ENCODE measurements at places on chromosomes 12 and 14.

- DNase-seq, result peak; percentile 9
Measured at GRCh38 chr12:3222979-3223378, 145.8 kb downstream of the TSPAN9 start.

GRCh38 chr12:24470050-24470449, 478.9 kb downstream of the BCAT1 start:
- DNase-seq, result no peak

DNA sequence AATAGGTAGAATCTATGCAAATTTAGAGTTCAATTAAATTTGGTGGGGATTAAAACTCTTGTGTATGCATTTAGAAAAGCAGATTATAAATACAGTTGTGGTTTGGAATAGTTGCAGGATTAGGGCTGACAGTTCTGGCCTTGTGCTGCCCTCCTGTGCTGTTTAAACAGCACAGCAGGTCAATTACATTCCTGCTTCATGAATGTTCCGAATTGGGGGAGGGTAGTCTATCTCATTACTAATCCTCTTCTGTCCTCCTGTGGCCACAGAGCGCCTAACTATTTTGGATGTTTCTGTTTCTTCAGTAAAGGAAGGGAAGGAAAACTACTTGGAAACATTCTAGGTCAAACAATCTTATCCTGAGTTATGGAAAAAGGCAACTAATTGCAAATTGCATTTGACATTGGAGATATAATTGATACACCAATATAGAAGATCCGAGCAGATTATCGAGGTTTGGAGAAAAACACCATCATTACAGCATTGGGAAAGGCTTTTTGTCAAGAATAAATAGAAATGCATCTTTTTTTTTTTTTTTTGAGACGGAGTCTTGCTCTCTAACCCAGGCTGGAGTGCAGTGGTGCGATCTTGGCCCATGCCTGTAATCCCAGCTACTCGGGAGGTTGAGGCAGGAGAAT, 8.7 kb upstream of the GPR19 start:
- DNase-seq, result peak; percentile 65

- no peak for DNase-seq
Measured at GRCh38 chr14:23539248-23540140, 12.1 kb downstream of the ZFHX2 start.

- DNase-seq, result no peak
Measured at GRCh38 chr12:77767756-77768343, 62.8 kb upstream of the NAV3 start.

DNA sequence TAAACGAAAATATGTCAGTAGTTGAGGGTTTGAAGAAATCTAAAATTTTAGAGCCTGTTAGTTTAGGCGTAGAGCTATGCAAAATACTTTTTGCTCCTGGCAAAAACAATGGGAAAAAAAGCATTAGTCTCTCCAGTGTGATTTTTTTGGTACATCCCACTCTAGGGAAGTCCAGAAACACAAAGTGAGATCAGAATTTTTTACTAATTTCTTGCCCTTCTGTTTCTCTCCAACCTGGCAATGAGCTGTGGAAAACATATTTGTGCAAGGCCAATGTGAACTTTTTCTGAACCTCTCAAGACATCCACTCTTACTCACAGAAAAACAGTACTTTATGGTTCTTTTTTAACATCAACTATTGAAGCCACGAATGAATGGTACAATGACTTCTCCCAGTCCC, 56.9 kb upstream of the DCN start:
- DNase-seq, result no peak

DNA sequence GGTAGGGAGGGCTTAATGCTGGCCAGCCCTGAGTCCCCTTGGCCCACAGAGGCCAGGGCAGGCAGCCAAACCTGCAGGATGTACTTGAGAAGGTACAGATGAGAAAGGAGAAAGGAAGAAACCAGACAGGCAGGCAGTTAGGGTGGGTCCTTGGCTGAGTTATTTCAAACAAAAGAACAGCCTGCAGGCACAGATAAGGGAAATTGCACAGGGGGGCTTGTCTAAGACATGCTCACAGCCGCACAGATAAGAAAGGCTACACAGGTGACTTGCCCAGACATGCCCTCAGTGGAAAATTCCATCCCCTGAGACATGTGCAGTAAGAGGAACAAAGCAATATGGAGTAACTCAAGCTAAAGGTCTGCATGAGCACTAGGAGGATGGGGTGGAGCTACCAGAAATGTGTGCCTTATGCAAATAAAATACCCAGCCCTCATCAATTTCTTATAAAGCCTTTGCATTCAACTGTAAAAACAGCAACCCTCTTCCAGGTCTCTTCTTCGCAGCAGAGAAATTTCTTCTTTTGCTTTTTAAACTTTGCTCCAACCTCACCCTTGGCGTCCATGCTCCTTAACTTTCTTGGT, 158.2 kb upstream of the RGS6 start:
- DNase-seq, result no peak

DNA sequence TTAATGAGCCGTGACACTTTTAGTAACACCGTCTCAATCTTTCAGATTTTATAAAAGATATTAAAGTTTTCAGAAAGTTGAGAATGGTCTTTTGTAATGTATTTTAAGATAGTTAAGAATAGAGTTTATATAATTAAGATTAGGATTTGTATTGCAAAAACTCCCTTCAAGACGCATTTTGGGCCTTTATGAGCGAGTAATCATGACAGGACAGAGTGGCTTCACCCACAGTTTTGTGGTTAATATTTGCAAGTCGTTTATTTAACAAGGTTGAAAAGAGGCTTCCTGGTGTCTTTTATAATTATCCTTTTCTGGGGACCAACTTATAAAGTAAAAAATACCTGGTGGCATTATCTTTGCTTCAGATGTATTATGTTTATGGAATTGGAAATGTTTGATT, 44.0 kb downstream of the TRAF3 start:
- DNase-seq, result no peak

GRCh38 chr14:89371585-89372511, 45.2 kb downstream of the FOXN3 start:
- DNase-seq, result no peak

GRCh38 chr12:21369141-21369980, 3.3 kb upstream of the IAPP start:
- DNase-seq, result no peak

DNA sequence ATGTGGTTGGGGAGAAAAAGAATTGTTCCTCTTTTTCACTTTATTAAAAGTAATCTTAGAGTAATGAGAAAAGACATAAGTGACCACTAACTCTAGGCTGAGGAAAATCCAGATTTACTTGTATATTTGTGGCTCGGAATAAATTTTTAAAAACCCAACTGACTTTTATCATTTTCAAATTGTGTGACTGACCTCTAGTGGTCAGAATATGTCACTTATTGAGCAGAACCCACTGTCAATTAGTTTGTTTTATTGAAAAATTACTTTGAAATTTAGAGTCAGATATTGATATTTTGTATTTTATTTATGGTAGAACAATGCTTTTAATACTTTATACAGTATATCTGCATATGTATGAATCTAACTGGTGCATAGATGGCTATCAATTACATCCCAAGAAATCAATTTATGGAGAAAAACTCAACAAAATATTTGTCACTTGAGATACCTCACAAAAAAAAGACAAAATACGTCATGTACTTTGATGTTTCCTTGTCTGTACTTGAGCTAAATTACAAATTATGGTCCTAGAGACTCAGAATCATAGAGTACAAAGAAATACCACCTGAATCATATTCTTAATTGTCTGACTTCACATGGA, 229.4 kb downstream of the CNTN1 start:
- DNase-seq, result no peak

GRCh38 chr12:89417246-89417977, 65.1 kb upstream of the DUSP6 start:
- no peak for DNase-seq

- no peak for DNase-seq
Measured at GRCh38 chr12:122089077-122089476, 10.5 kb downstream of the MLXIP start.

- no peak for DNase-seq
Measured at GRCh38 chr12:132162508-132163031, 18.3 kb downstream of the NOC4L start.

DNA sequence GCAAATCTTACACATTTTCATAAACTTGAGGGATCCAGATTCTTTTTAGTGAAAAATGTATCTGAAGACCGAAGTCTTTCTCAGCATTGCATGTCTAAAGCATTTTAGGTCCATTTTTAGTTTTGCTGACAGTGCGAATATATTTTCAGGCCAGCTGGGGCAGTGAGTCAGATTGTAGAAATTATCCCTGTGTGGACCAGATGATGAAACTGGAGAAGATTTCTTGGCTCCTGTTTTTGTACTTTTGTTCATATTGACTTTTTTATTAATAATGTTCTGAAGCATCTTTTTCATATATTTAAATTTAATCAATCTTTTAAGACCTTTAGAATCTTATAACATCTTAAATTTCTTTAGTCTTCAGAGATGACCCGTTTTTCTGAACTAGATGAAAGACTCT, 173.1 kb downstream of the FLRT2 start:
- DNase-seq, result no peak

GRCh38 chr12:52519387-52519703, 849 bp downstream of the KRT5 start:
- no peak for DNase-seq

- no peak for DNase-seq
Measured at GRCh38 chr12:90106568-90106967, 397.9 kb upstream of the ATP2B1 start.

- DNase-seq, result no peak
Measured at GRCh38 chr14:100899884-100900771, 3.4 kb downstream of the RTL1 start.

- no peak for DNase-seq
Measured at GRCh38 chr14:101473795-101474562, 87.3 kb upstream of the DIO3 start.

GRCh38 chr14:25001601-25002000, 48.3 kb downstream of the STXBP6 start:
- no peak for DNase-seq

DNA sequence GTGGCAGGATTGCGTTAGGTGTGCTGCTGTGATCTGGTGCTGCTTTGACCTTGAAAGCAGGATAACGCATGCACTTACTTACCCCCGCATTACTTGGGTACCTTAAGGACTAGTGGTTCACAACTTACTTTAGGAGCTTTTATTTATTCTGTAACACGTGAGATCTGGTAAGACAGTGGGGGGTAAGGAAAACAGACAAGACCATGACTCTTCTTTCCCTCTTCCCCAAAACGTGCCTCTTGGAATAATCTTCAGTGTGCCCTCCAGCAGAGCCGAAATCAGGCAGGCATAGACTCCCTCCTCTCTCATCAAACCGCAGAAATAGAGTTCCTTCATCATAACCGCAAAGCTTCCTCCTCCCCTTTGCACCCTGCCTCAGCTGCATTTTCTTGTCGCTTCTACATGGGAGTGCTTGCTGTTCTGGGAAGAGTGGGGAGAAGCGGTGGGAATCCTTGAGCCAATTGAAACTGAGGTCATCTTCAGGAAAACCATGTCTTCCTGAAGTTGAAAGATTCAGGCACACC, 43.4 kb downstream of the RAD52 start:
- no peak for DNase-seq

GRCh38 chr12:11891754-11892386, 178.9 kb upstream of the BCL2L14 start:
- no peak for DNase-seq

- no peak for DNase-seq
Measured at GRCh38 chr14:46651526-46652144, at the start of gene RPL10L. Gene RPL10L (minus strand): TSS chr14:46651781. CDS start chr14:46651736, 45 bp downstream.

GRCh38 chr12:95613021-95613420, 61.7 kb upstream of the USP44 start:
- no peak for DNase-seq

- DNase-seq, result peak; percentile 11
Measured at GRCh38 chr12:65823513-65824375, 539 bp upstream of the HMGA2 start.

DNA sequence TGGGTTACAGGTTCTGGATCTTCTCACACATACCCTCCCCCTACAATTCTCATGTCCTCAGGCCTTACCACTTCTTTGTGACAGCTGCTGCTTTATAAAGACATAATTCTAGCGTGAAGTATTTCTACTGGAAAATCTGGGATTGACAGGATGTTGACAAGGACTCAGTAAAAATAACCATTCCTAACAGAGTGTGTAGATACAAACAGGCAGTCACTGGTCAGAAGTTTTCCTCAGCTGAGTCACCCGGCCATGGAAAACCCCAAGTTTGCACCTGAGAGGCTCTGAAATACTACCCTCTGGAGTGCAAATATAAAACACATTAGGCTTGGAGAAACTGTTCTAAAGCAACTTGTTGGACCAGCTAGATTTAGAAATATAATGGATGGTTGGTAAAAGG, 54.4 kb downstream of the SPPL3 start:
- DNase-seq, result no peak

DNA sequence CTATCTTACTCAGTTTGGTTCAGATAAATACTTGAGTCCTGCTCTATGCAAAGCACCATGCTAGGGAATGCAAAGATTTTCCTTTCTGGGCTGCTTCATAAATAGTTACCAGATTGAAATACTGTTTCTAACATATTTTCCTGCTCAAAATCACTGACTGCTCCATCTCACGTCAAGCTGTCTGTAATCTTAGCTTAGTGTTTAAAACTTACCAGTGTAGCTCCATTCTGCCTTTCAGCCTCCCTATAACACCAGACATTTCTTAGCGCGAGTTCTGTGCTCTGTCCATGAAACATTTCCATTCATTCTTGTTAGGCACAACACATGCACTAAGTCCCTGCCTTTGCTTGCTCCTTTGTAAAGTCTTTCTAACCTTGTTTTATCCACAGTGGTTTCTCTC, 129.4 kb downstream of the NPAS3 start:
- DNase-seq, result no peak

- DNase-seq, result no peak
Measured at GRCh38 chr12:116160231-116160630, 117.3 kb downstream of the MED13L start.

DNA sequence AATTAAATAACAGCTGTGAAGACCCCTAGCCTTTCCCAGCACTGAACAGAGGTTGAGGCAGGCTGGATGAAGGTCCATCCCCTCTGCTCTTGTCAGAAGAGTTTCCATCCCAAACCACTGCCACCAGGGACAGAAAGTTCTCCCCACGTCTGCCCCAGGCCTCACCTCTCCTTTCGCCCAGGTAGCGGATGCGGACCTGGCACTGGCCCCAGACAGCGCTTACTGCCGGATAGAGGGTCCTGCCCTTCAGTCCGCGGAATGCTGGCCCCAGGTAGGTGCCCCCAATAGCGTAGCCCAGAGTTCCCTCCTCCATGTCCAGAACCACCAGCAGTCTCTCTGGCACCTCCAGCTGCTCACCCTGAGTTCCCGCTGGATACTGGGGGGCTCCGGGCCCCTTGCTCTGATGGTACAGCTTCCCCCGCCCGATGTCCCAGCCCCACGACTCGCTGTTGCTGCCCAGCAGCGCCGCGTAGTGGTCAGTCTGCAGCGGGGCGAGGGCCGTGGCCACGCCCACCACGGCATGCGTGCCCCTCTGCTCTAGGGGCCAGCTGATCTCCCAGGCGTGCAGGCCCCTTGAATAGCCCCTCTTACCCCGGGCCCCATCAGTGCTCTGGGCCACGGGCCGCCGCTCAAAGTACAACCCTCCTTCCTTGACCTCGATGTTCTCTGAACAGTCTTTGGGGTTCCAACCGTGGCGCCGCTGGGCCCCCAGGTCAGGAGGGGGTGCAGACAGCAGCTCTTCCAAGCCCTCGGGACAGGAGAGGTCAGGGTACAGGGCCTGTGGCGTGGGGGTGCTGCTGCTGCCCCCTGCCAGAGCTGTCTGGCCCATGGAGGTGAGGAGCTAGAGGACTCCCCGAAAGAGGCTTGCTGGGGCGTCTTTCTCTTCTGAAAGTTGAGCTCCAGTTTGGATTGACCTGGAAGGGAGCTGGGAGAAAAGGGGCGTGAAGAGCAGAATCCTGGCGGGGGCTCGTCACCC, 742 bp downstream of the SPSB2 start:
- peak; percentile 79 for DNase-seq

GRCh38 chr14:79724934-79725717, 486.2 kb downstream of the DIO2 start:
- DNase-seq, result no peak

GRCh38 chr14:70602254-70602653, 1.8 kb upstream of the MED6 start:
- DNase-seq, result no peak

Measured in CD8-positive, alpha-beta T cell (primary cell).